ENCODE measurements at places on chromosomes 2 and 18. TPM values are rescaled to one million over a fixed set of nuclear protein-coding genes. Genes with fewer than 3 reads are reported as not detected.

Gene ABCB11
- not detected for total RNA-seq

Gene SULT1C4
- not detected for total RNA-seq

Gene MATN3
- not detected for total RNA-seq

Gene AQP12A
- not detected for total RNA-seq

DNA sequence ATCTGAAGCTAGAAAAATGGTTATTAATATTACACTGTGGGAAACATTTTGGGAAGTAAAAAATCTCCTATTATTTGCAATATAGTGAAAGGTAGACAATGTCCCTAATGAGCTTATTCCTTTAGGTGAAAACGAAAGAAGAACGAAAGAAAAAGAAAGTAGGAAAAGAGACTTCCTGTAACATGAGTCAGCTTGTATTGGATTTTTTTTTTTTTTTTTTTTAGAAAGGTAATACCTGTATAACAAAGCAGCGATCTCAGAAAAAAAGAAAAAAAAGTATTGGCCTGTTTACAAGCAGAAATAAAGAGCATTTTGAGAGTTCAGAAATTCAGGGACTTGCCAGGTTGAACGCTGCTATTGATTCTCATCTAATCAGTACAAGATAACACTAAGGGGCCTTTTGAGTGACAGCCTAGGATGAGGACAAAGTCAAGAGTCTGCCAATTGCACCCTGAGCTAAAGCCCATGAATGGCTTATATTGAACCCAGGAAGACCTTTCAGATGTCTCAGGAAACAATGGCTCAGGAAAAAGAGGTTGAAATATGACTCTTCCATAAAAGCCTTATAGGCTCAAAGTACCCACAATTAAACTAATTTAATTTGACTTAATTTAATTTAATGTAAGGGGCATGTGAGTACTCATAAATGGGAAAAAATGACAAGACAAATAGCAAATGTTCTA lies 615.6 kb upstream of the CDH2 start:
- no peak for DNase-seq

DNA sequence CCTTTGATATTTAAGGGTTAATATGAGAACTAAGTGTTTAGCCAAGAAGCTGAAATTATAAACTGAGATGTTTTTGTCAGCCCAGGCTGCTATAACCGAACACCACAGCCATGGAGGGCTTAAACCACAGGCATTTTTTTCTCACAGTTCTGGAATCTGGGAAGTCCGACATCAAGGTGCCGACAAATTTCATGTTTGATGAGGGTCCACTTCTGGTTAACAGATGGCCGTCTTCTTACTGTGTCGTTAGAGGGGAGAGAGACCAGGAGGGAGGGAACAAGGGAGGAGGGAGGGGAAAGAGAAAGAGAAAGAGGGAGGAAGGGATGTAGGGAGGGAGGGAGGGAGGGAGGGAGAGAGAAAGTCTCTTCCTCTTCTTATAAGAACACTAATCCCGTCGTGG lies 6.5 kb upstream of the CNDP2 start:
- DNase-seq: no peak

DNA sequence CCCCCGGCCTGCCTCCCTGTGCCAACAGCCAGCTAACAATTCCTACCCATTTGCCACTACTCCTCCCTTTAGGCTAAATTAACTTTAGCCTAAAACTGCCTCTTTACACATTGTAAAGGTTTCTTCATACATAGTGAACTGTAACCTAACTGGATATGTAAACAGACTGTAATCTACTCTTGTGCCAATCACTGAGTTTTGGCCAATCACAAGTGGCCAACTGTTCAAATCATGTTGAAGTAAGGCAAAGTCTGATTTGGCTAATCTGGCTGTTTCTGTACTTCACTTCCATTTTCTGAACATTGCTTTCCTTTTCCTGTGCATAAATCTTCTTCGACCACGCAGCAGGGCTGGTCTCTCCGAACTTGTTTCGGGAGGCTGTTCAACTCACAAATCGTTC lies 103.6 kb upstream of the LYPD6 start:
- no peak for DNase-seq

- no peak for DNase-seq
Observed at GRCh38 chr2:129710670-129711495, 268.6 kb upstream of the RAB6C start.

- DNase-seq: no peak
Observed at GRCh38 chr18:37460604-37461003, 105.0 kb downstream of the CELF4 start.

- DNase-seq: no peak
Observed at GRCh38 chr2:169136885-169137534, 67.6 kb downstream of the DHRS9 start.

DNA sequence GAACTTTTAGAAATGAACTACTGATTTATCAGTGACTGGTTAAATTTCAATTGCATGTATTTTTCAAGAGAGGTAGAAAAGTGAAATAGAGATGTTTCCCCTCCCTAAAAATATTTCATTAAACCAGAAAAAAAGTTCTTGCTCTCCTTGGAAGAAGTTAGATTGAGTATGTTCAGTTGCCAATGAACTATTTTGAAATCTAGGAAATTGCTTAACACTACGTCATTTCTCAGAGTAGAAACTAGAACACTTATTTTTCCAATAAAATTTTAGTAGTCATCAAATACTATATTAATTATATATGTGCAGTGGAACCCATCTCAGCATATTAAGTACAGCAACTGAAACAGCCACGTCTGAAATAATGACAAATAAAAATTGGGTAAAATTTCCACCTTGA lies 51.8 kb upstream of the STAT1 start:
- DNase-seq: no peak

GRCh38 chr18:5894611-5895298 lies 567 bp downstream of the TMEM200C start:
- no peak for DNase-seq

DNA sequence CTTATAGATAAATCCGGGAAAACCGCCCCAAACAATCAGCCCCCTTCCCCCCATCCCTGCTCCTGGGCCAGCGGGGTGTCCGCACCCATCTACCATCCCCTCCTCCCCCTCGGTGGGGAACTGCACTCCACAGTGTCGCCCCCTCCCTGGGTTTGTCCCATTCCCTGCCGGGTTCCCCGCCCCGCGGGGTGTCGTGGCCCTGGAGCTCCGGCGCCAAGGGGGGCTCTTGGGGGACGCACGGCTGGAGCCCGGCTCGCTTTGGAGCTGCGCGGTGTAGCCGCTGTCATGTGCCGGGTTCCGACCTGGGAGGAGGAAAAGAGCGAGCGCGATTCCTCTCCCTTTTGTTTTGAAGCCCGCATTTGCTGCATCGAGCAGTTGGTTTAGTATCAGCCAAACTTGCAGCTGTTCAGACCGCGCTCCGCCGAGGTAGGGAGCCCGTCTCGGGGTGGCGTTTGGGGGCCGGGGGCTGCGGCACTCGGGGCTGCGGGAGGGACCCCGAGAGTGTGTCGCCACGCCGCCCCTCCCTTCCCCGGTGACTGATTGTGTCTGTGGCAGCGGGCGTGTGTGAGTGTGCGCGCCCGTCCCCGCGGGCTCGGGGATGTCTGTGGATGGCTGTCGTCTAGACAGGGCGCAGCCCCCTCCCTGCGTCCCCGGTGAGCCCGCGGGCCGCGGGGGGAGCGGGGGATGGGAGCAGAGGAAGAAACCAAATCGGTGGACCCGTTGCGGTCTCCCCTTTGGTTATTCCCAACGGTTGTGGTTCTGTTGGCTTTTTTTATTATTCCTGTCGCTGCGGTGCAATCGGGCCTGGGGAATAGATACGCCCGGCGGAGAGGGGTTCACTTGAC lies 797 bp downstream of the CTIF start:
- DNase-seq: no peak

GRCh38 chr2:239531456-239532241 lies 130.8 kb upstream of the HDAC4 start:
- no peak for DNase-seq

DNA sequence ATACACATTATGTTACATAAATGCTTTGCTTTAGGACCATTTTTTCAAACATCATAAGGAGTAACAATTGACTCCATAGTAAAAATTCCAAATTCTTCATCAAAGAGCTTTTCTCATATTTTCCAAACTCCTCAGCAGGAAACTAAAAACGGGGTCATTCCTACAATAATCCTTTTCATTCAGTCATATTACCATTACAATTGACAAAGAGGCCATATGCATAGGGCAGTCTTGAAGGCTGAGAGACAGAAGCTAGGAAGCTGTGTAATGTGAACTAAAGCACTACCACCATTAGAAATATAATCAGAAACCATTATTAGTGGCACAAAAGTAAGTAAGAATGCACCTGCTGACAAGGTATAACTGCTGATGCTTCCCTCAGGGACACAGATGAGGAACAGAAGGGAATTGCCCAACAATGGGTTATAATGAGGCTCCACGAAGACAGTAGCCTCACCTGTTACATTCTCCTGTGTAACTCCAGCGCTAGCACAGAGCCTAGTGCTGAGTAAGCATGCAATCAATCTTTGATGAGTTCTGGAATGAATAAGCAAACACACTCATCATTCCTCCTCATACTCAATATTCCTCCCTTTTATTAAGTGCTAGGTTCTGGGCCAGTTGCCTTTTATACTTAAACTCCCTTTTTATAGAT lies 942.3 kb downstream of the CPS1 start:
- no peak for DNase-seq

DNA sequence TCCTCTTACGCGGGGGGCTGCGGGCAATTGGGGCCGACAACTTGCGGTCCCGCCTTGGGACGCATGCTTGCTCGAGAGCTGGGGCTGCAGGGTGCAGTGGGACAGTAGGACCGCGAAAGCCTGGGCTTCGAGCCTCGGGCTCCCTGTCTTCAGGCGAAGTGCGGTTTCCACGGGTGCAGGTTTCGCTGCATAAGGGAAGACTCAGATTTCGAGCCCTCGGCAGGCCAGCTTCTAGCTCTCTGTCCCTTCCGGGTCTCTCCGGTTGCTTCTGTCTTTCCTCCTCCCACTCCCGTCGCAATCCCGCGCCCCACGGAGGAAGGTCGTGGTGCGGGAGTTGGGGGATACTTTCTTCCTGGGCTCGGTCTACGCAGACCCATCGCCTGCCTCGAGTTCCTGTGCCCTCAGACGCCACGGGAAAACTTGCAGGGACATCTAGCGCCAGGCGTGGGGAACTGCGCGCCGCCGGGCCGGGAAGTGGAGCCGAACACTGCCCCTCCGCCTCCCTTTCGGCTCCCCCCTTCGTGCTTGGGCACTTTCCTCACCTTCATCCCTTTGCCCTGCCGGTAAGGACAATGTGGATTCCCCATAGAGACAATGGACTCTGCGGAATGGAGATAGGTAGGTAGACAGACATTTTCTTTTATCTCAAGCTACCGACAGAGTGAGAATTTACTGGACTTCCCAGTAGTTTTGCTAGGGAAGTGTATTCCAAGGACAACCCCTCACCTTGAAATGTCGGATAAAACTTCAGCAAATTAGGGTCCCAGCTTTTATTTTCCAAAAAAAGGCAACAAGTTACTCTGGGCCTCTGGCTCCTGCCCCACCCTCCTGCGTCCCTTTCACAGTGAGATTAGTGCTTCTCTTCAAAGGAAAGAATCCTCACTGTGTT lies 4.2 kb upstream of the HOXD13 start:
- DNase-seq: no peak

DNA sequence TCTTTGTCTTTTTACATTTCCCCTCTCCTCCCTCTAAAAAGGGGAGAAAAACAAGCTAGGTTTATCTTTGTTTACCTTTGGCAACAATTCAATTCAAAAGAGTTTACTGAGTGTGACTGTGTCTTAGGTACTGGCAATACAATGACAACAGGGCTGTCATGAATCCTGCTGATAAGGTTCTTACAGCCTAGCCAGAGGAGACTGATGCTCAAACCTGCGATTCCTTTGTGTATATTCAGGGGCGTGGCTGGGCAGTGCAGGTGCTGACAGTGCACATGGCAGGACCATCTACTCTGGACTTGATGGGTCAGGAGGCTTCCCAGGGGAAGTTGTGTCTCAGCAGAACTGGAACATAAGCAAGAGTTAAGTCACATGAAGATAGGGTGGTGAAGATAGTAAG lies 23.2 kb upstream of the TTN start:
- no peak for DNase-seq

DNA sequence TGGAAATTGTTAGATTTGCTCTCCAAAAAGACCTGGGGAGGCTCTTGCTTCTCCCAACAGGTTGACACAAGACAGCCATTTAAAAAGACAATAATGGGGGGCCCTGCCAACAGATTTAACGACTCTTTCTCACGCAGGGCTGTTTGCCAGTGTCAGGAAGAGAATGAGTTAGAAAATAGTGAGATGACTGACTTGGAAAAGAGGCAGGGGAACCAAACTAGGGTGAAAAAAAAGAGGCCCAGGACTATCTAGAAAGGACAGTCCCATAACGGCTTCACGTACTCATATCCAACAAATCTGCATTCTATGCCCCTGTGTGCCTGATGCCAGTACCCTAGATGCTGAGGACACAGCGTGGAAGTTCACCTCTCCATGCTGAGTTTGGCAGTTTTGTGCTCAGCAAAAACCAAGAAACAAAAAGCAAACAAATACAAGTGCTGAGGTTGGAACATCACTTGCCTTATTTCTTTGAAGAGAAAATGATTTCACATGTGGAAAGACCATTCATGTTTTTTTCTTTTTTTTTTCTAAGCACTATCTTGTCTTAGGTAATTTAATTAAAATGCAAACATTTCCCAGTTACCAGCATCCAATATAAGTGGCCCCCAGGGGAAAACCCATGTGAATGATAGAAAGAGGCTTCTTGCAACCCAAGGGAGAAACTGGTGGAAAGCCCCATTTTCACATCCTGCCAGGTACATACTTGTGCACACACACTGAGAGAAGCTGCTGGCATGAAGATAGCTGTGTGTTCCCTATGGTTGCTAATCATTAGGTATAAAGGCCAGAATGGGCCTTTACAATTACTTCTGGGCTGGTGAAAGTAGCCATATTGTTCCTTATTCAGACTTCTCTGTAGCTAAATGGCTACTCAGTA lies 10.6 kb upstream of the WIPF1 start:
- peak; percentile 61 for DNase-seq

DNA sequence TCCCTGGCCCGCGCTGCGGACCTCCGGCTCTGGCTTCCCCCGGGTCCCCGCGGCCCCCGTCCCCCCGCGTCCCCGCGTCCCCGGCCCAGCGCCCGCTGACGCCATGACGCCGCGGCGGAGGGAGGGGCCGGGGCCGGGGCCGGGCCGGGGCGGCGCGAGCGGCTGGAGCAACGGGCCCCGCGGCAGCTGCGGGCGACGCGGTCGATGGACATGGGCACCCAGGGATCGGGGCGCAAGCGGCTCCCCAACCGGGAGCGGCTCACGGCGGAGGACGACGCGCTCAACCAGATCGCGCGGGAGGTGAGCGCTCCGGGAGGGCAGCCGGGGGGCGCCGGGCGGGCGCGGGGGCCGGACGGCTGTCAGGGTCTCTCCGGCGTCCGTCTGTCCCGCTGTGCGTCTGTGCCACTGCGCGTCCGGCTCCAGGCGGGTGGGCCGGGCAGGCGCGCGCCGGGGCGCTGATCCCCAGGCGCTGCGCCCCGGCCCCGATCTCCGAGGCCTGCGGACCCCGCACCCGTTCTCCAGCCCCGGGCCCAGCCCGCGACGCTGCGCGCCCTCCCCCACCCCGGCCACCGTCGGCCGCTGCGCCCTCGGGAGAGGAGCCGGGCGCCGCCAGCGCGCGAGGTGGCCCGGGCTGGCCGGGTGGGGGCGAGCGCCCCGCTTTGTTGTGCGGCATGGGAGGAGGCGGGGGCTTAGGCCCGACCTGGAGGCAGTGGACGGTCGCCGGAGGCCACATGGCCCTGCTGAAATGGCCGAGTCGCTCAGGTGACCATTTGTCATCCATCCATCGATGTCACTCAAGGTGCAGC lies at the start of gene LRRFIP1:
LRRFIP1 (plus strand) TSS at position 147 of the 806 bp plus-strand sequence; CDS start at position 205, 58 bp downstream.
- DNase-seq: no peak

- no peak for DNase-seq
Observed at GRCh38 chr2:1248187-1248586, 165.1 kb upstream of the TPO start.

GRCh38 chr2:172440795-172441194 lies 13.4 kb downstream of the ITGA6 start:
- DNase-seq: no peak
